ENCODE measurements at places on chromosomes 4 and X. TPM values are rescaled to one million over a fixed set of nuclear protein-coding genes. Genes with fewer than 3 reads are reported as not detected.

GRCh38 chr4:137526681-137527080 is 5.6 kb downstream of the PCDH18 start:
- H3K4me1 ChIP-seq, result no peaks in the 10 kb centered on the region
- no peak overlapping the region for H3K27ac ChIP-seq
- no peaks in the 10 kb centered on the region for H3K27me3 ChIP-seq

DNA sequence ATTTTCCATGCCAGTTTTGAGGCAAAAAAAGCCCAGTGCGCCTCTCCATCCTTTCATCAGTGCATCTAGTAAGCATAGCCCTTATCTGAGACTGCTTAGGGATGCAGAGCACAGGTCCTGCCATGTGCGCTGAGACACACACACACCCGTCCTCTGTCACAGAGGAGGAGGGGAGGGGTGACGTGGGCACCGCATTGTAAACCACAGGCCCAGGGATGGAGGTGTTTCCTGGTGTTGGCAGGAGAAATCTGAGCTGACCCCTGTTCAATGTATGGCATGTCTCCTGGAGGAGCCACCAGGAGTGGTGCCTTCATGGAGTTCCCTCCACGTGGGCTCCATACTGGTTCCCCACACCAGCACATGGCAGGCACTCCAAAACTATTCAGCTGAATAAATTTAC is 65.8 kb upstream of the HELT start:
- H3K27ac ChIP-seq, result no peak overlapping the region
- no peaks in the 10 kb centered on the region for H3K4me1 ChIP-seq
- H3K27me3 ChIP-seq, result no peaks in the 10 kb centered on the region
- H3K4me3 ChIP-seq, result no peak overlapping the region
- no peak for DNase-seq

DNA sequence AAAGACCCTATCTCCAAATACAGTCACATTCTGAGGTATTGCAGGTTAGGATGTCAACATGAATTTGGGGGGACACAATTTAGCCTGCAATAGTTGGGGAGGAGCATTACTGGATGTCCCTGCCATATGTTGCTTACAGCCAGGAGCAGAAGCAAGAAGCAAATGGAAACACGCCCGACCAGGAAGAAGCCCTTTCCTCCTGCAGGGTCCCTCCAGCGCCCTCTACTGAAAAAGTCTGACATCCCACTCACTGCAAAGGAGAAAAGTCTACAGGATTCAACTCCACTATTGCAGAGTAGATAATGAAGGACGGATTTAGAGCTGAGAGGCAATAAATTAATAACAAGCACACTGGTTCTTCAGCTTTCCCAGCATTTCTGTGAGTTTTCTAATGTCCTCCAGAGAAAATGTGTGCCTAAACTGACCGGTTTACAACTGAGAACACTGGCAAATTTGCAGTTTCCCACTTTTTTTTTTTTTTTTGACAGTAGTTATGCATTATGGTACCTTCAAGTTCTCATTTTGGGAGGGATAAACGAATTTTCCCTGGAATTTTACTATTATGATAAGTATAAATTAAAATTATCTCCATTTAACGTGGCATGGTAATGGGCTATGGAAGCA is 31.7 kb downstream of the COQ2 start:
- H3K36me3 ChIP-seq, result no peaks in the 10 kb centered on the region
- H3K4me1 ChIP-seq, result no peaks in the 10 kb centered on the region
- no peaks in the 10 kb centered on the region for H3K27me3 ChIP-seq
- no peak overlapping the region for H3K4me3 ChIP-seq
- H3K27ac ChIP-seq, result peak overlapping the region; percentile 12

DNA sequence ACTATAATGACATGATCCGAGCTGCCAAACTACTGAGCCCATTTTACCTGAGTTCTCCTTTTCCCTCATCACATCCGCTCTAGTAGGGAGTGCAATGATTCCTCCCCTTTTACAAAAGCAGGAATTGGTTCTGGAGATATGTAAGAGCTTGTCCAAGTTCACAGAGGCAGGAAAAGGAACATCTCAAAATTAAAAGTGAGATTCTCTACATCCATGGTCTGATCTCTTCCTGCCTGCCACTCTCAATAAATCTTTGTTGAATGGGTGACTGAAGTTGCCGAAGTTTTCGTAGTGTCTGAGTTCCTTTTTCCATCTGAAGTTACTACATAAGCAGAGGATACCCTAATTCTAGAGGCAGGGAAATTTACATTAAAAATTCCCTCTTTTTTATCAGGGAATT is at the start of gene FGFBP1:
TSS of gene FGFBP1 (minus strand) at position 101 of the 400 bp plus-strand sequence. CDS start 2,108 bp downstream, outside the sequence.
- H3K27me3 ChIP-seq, result no peaks in the 10 kb centered on the region
- H3K36me3 ChIP-seq, result no peaks in the 10 kb centered on the region
- H3K4me3 ChIP-seq, result peak within 1 kb of the TSS; percentile 24
- DNase-seq, result no peak

- H3K27me3 ChIP-seq, result no peaks in the 10 kb centered on the region
- H3K27ac ChIP-seq, result no peak overlapping the region
- H3K4me3 ChIP-seq, result no peak overlapping the region
Observed at GRCh38 chr4:122661176-122662160, 40.6 kb upstream of the IL21 start.

- DNase-seq, result no peak
- H3K36me3 ChIP-seq, result no peaks in the 10 kb centered on the region
- H3K27ac ChIP-seq, result no peak overlapping the region
- no peaks in the 10 kb centered on the region for H3K4me1 ChIP-seq
Observed at GRCh38 chr4:129545599-129546278, 449.8 kb downstream of the C4orf33 start.

DNA sequence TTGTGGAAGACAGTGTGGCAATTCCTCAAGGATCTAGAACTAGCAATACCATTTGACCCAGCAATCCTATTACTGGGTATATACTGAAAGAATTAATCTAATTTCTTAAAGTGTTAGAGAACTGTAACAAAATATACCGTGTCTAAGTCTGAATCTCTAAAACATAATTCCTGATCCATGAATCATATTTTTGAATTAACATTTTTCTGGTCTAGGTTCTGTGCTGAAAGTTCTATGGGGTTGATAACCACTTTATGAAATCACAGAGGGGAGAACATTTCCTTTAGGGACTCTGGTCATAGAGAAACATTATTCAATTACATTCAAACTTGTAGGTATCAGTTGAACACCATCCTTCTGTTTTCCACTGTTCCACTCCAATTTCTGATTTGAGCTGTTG is 91.9 kb upstream of the ETNPPL start:
- H3K4me1 ChIP-seq, result no peaks in the 10 kb centered on the region
- H3K36me3 ChIP-seq, result no peaks in the 10 kb centered on the region
- no peak overlapping the region for H3K27ac ChIP-seq
- no peak for DNase-seq

DNA sequence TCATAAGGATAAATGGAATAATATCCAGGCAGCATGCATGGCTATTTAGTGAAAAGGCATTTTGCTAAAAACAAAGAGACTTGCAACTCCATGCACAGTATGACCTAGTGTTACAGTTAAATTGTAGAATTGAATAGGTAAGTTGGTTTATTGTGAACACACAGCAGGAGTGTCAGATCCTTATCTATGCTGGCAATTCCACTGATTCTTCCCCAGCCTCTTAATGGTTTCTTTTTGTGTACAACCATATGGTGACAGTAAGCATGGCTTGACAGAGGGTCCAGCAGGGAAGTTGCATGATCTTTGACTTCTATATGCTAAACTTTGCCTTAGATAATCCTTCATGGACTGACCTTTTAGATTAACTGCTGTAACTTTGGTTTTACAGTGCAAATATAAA is 936.6 kb upstream of the EPHA5 start:
- no peaks in the 10 kb centered on the region for H3K27me3 ChIP-seq
- H3K4me1 ChIP-seq, result no peaks in the 10 kb centered on the region
- H3K4me3 ChIP-seq, result no peak overlapping the region

DNA sequence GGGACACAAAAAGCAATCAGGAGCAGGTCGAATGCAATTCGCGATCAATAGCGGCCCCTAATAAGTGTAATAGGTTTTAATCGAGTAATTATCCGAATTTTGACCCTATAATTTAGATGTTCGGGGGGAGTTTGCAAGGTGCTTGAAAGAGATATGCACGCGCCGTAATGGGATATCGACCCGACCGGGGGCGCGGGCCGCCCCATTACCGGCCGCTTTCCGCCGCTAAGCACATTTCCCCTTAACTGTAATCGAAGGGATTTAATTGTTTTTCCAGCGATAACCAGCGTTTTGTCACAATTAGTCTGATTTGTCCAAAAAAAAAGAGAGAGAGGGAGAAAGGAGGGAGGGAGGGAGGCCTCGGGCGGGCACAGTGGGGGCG is 997 bp downstream of the NKX1-1 start:
- H3K27ac ChIP-seq, result no peak overlapping the region
- H3K36me3 ChIP-seq, result no peaks in the 10 kb centered on the region
- DNase-seq, result no peak
- H3K27me3 ChIP-seq, result peaks cover 92% of the 10 kb centered on the region
- no peaks in the 10 kb centered on the region for H3K4me1 ChIP-seq
- no peak overlapping the region for H3K4me3 ChIP-seq

DNA sequence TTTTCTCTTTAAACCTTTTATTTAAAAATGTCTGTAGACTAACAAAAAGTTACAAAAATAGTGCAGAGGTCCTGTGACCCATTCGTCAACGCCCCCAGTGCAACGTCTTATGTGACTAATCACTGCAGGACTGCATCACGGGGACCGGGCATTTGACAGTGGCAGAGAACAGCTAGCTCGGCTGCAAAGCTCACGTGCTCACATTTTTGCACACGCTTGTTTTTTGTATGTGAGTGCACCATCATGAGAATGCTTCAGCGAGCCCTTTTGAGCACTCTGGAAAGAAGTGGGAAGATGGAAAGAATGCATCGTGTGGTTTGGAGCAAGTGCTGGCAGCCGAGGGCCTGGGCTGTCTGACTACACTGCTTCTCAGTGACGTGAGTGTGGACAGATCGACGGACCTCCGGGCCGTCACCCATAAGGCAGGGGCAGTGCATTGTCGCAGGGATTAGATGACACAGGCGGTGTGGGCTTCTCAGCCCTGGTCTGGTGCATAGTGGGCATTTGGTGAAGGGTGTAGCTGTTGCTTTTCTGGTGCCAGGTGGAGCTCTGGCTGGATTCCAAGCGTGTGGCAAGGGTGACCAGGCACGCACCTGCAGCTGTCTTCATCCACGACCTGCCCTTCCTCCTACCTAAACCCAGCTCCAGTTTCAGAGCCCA is 17.7 kb downstream of the SPON2 start:
- H3K4me1 ChIP-seq, result no peaks in the 10 kb centered on the region
- no peak overlapping the region for H3K27ac ChIP-seq
- no peaks in the 10 kb centered on the region for H3K36me3 ChIP-seq
- no peak overlapping the region for H3K4me3 ChIP-seq

DNA sequence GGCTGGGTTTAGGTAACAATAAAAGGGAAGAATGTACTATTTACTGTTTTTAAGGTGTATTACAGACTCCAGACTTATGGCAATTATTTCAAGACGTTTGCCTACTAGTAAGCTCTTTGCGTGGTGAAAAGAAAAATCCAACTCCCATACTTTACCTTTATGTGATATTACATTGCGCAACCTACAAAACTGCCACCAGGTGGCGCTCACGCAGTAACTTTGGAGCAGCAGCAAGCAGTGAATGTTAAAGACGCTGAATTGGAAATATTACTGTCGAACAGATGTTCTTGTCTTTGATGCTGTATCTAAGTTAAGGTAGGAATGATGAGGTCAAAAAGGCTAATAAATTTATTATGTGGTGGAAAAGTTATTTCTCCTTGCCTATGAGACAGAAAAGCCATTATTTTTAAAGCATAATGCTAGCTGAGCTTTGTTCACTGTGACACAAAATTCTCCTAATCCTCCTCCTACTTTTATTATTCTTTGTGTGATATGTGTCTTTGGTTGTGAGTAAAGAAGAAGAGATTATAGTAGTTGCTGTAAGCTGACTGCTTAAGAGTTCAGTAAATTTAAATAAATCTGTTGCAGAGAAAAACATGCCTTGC is 1099.8 kb upstream of the TENM3 start:
- H3K36me3 ChIP-seq, result no peaks in the 10 kb centered on the region
- H3K27ac ChIP-seq, result no peak overlapping the region
- H3K4me1 ChIP-seq, result no peaks in the 10 kb centered on the region
- no peaks in the 10 kb centered on the region for H3K27me3 ChIP-seq

- H3K36me3 ChIP-seq, result no peaks in the 10 kb centered on the region
- H3K27me3 ChIP-seq, result no peaks in the 10 kb centered on the region
- no peak for DNase-seq
- no peak overlapping the region for H3K4me3 ChIP-seq
- no peak overlapping the region for H3K27ac ChIP-seq
Observed at GRCh38 chrX:40291553-40291952, 193.8 kb upstream of the BCOR start.

The CYLC1 gene
- total RNA-seq, result not detected

The AREG gene
- total RNA-seq, result 13.4 TPM

The TMEM156 gene
- total RNA-seq, result not detected

The NWD2 gene
- 0.42 TPM for total RNA-seq

The RRH gene
- total RNA-seq, result 0.57 TPM

All from colonic mucosa (tissue), 4 donors.